Stimulated activated CD8-positive, alpha-beta memory T cell treated with anti-CD3 and anti-CD28 coated beads, Interleukin-7, amount 100 ng/mL, for 1 hour (primary cell): ENCODE measurements at places on chromosomes 7 and 10.

GRCh38 chr7:55365205-55365674, at the start of gene LANCL2:
LANCL2 (plus strand) TSS chr7:55365337; CDS start chr7:55366026, 689 bp downstream.
- peak; percentile 9 for DNase-seq

- no peak for DNase-seq
Observed at GRCh38 chr7:104758504-104758903, 255.5 kb upstream of the KMT2E start.

GRCh38 chr7:156620291-156620675, 20.3 kb upstream of the RNF32 start:
- no peak for DNase-seq

DNA sequence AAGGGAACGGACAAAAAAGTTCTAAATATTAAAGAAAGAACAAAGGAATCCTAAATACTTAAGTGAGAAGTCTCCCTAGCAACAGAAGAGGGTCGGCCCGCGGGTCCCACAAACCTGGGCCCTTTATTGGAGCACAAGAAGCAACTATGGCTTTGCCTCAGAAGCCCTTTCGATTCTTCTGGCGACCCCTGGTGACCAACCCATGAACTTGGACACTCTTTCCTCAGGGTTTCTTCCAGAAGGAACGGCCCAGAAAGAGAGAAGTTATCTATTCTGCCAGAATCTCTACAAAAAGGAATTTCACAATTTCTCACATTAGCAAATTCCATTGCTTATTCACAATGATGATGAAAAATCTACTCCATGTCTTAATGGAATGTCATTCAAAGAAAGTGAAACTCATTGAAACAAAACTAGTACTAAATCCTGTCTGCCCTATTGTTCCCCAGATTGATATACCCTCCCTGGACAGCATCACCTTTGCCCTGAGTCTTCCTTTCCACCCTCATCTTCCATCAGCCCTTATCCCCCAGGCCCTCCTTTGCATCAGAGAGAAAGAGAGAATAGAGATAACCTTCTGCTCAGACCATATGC, 43.7 kb downstream of the CPVL start:
- DNase-seq: no peak

- no peak for DNase-seq
Observed at GRCh38 chr10:43227911-43228782, 38.7 kb downstream of the RASGEF1A start.

DNA sequence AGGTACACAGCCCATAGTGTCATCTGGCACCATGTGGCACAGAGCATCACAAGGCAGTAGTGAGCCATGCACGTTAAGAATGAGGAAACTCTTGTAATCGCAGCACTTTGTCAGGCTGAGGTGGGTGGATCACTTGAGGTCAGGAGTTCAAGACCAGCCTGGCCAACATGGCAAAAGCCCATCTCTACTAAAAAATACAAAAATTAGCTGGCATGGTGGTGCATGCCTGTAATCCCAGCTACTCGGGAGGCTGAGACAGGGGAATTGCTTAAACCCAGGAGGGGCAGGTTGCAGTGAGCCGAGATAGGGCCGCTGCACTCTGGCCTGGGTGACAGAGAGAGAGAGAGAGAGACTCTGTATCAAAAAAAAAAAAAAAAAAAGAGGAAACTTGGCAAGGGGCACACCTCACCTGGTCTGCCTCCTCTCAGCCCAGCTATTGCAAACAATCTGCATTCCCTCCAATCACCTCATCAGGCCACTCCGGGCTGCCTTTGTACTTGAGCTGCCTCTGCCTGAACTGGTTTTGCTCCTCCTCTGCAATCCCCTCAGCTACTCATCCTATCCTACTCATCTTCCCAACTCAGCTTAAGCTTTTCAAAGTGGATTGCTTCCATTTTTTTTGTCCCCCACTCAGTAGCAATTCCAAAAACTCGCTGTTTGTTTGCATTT, 46.0 kb upstream of the OPTN start:
- DNase-seq: no peak

DNA sequence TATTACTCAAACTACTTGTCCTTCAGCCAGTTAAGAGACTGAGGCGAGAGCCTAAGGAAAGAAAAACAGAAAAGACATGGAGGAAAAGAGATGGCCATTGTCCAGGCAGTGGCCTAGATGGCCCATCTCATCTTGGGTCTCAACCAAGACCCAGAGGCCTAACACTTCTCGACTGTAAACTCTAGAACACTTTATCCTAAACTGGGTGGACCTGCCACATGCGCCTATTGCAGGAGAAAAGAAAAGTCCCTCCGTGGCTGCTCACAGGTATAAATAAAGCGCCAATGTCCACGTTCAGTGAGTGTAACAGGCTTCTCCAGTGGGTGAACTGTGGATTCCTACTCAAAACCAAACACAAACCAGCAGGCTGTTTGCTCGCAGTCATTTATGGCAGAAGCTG, 92.7 kb upstream of the DDC start:
- no peak for DNase-seq
